ENCODE measurements at places on chromosomes 11 and 22.

GRCh38 chr11:17540807-17541206, 3.4 kb downstream of the USH1C start:
- DNase-seq, result no peak

DNA sequence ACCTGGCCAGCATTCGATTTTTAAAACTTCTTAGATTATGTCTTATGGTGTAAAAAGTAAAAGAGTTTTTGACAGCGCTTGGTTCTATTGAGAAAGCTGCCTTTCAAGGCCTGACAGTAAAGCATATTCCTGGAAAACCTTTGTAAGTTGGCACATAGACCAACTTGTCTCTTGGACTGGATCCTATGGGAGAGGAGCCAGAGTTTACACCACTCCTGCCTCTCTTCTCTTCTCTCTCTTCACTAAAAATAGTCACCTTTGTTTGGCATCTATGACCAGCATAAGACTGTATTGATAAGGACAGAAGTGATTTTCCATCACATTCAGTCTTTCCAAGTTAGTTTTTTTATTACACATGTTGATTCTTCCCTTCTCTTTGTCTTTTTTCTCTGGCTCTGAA, 33.7 kb downstream of the CSRP3 start:
- DNase-seq, result no peak

GRCh38 chr11:70577258-70577603, 178.9 kb downstream of the CTTN start:
- DNase-seq, result no peak

GRCh38 chr11:36131721-36132397, 157.4 kb downstream of the COMMD9 start:
- peak; percentile 58 for DNase-seq

DNA sequence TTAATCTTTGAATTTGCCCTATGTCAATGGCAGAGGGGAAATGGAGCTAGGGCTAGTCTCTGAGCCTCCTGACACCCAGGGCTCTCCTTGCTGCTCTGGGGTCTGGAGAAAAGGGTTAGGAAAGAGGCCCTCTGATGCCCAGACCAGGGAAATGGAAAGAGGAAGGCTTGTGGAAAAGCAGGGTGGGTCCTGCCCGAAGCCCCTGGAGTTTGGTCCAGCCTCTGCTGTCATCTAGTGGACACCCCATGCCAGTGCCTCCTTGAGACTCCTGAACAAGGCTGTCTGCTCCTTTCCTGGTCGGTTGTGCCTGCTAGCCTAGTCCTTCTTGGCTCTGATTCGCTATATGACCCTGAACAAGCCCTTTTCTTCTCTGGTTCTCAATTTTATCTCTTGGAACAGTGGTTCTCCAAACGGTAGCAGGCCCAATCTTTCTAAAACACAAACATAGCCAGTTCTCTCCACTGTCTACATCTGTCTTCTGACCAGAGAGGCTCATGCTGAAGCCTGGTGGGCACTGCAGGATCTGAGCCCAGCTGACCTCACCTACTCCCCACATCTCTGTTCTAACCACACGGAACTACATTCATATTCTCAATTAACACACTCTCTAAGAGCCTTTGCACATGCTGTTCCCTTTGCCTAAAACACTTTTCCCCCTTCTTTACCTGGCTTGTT, 8.8 kb upstream of the PLA2G3 start:
- DNase-seq, result peak; percentile 82

DNA sequence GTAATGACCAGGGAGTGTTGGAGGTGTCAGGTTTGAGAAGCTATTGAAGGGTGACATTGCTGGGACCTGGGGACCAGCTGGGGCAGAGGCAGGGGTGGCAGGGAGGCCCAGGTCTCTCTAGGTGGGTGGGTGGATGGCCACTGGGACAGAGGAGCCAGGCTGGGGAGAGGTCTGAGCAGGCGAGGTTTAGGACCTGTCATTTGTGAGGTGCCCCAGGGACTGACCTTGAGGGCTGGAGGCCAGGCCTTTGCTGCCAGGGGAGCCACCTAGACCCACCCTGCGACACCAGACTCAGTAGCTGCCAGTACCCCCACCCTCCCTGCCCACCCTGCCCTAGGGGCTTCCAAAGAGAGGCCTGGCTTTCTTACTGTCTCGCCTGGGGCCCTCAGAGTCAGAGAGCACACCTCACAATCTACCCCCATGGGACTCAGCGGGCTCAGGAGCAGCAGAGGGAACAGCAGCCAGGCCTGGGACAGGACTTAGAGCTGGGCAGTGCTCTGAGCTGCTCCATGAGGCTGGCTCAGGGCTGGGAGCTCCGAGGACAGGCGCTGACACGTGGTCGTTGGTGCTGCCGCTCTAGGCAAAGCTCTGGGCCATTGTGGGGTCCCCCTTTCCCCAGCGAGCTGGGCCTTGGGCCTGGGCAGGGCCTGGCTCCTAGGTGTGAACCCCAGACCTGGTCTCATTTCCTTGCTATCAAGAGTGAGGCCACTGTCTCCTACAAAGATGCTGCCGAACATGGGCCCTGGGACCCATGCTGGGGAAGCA, 28.6 kb upstream of the PPARA start:
- no peak for DNase-seq

- peak; percentile 41 for DNase-seq
Observed at GRCh38 chr11:64444838-64445441, 86.0 kb downstream of the RPS6KA4 start.
